Stimulated activated CD8-positive, alpha-beta memory T cell treated with anti-CD3 and anti-CD28 coated beads, Interleukin-7, amount 100 ng/mL, for 24 hours (primary cell): ENCODE measurements at places on chromosomes 4 and X.

DNA sequence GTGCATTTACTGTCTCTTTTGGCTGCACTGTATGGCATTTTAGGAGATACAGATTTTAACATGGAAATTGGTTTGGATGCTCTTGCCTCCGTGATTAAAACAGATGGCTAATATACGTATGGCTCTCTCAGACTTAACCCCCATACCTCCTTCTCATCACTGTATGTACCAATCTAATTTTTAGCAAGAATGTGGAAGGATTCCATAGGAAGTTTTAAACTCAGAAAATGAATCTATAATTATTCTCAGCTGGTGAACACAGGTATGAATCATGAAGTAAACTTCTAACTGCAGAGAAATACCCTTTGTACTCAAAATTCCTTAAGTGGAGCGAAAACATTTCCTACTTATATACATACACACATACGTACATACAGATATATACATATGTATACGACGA lies 210.5 kb upstream of the NEIL3 start:
- DNase-seq: no peak

GRCh38 chr4:138565576-138565975 lies 323.4 kb upstream of the SLC7A11 start:
- no peak for DNase-seq

GRCh38 chrX:9626379-9626778 lies 139.3 kb downstream of the GPR143 start:
- no peak for DNase-seq

- no peak for DNase-seq
Observed at GRCh38 chr4:82705169-82705927, 93.2 kb downstream of the SCD5 start.

DNA sequence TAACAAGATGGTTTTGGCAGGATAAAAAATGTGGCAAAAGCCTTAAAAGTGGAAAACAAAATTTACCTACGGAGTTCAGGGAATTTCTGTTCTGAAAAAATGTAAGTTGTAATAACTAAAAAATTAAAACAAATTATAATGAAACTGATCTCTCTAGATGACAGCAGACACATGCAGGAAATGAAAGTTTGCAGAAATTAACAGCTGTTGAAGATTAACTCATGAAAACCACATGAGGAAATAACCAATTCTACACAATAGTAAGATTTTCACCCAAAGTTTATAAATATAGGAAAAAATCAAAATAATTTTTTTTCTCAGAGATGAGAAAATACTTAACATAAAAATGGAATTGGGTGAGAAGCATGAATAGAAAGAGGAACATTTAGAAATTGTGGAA lies 47.5 kb upstream of the UGT2B15 start:
- no peak for DNase-seq

DNA sequence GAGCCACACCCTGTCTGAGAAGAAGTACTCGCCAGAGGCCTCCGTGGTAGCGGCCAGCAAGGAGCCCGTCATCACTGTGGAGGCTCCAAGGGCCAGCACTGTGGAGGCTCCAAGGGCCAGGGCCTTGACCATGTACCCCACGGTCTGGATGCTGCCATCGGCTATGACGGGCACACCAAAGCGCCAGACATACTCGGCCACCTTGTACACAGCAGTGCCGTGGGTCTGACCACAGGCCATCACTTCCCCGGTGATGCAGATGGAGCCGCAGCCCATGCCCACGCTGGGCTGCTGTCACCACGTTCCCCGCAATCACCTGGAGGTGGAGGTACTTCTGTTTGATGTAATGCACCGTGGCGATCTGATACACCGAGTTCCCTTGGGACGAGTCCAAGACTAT lies 377.7 kb upstream of the MAOA start:
- DNase-seq: no peak

- DNase-seq: no peak
Observed at GRCh38 chr4:78660559-78660958, 109.0 kb downstream of the ANXA3 start.

- no peak for DNase-seq
Observed at GRCh38 chr4:70619778-70620177, 8.8 kb upstream of the ENAM start.

DNA sequence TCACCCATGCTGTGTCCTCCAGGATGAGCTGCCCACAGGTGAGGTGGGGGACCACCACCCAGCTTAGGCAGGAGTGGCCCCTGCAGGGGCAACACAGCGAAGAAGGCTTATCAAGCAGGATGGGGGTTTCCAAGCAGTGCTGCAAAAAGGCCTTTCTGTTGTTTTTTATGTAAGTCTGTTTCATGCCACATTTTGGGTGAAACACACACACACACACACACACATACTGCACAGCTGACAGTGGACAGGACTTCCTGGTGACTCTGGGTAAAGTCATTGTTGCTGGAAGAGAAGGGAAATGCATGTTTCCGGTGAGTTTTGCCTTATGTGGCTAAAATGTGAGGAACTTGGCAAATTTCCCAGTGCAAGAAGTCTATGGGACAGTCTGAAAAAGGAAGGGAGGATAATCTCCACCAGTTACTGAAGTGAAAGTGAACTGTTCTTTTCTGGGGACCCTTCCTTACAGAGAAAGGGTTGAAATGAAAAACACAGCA lies 119.2 kb downstream of the IRF2 start:
- no peak for DNase-seq

DNA sequence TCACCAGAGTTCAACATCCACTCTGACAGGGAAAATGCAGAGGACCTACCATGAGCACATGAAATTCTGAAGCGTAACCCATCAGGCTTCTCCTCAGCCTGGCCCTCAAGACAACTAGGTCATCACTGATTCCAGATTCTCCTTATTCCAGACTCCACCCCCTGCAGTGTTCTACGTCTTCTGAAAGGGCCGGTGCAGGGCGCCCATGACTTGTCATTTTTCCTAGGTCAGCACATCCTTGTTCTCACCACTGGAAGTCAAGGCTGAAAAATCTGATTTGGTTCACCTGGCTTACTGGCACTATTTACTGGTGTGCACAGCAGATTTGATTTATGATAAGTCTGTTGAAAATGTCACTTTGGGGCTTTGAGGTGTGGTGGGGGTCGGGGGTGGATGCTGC lies 140.9 kb upstream of the KLF3 start:
- DNase-seq: no peak

- DNase-seq: no peak
Observed at GRCh38 chrX:16838202-16839066, 31.7 kb downstream of the RBBP7 start.

DNA sequence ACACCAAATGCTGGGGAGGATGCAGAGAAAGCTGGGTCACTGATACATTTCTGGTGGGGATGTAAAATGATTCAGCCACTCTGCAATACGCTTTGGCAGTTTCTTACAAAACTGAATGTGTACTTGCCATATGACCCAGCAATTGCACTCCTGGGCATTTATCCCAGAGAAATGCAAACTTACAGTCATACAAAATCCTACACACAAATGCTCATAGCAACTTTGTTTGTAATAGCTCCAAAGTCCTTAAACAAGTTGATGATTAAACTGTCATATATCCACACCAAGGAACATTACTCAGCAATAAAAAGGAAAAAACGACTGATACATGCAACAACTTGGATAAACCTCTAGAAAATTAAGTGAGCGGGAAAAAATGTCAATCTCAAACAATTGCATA lies 12.3 kb downstream of the MID1 start:
- no peak for DNase-seq

GRCh38 chr4:121227341-121227792 lies 63.2 kb upstream of the TNIP3 start:
- no peak for DNase-seq

- no peak for DNase-seq
Observed at GRCh38 chr4:95066050-95066449, 308.3 kb downstream of the BMPR1B start.

GRCh38 chrX:108097380-108097779 lies 5.8 kb downstream of the ATG4A start:
- DNase-seq: no peak

DNA sequence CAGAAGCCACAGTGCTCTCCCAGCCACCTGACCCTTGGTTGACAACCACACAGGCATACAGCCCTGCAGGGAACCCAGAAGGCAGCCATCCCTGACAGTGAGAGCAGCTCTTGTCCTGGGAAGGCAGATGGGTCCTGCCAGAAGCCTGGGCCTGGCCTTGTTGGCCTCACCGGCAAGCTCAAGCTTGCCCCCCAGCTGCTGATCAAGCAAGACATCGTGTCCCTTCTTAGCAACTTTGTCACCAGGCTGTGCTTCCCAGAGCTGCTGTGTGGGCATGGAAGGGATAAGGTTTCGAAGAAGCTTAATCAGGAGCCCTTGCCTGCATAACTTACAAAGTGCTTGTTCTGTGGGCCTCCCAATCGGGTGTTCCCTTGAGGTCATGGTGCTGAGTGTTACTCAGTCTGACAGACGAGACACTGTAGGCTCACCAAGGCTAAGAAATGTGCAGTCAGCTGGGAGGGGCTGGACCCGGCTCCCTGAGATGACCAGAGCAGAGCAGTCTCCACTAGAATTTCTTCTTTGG lies 6.8 kb upstream of the ABLIM2 start:
- no peak for DNase-seq

GRCh38 chrX:96407072-96407471 lies 277.6 kb upstream of the DIAPH2 start:
- DNase-seq: no peak

DNA sequence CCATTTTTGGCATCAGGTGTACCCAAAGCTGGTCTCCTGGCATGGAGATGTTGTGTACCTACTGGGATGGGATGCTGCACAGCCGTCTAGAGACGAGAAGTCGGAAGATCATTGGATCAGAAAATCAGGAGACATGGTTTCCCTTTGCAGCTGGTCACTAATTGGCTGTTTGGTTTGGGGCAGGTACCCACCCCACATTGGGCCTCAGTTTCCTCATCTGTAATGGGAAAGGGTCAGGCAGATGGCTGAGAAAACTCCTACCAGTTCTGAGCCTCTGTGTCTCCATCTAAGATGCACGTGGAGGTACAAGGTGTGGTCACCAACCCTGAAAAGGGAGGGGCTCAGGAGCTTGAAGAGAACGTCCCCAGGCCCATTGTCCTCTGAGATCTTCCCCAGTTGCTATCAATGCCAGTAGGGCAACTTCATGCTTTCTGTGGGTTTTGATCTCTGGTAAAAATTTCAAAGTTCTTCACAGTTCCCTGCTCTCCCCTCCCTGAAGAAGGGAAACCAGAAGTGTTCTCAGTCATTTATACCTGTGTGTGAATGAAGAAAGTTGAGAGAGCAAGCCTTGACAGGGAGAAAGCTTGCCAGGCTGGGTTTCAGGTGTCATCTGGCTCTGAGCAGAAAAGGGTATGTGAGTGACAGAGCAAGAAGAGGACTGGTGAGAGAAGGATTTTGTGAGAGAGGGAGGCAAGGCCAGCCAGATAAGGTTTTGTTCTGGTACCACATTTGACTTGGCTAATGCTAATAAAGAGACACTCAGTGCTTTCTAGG lies 15.1 kb downstream of the TSC22D3 start:
- no peak for DNase-seq

DNA sequence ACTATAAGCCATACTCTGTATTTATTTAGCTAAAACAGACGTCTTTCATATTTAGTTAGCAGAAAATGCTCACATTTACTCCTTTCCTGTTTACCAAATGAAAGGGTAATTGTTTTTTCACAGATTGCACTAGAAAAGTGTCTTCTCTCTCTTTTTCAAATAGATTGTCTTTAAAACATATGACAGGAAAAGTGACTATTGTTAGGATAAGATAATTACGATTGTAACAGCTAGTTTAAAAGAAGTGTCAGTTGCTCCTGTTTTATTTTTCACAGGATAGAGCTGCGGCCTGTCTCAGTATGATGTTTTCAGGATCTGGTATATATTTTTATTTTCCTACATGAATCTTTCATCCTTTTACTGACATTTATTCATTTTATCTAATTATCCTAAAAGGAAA lies 353.5 kb downstream of the FBXO8 start:
- DNase-seq: no peak

GRCh38 chr4:184695178-184695896 lies 38.6 kb downstream of the CENPU start:
- DNase-seq: no peak

DNA sequence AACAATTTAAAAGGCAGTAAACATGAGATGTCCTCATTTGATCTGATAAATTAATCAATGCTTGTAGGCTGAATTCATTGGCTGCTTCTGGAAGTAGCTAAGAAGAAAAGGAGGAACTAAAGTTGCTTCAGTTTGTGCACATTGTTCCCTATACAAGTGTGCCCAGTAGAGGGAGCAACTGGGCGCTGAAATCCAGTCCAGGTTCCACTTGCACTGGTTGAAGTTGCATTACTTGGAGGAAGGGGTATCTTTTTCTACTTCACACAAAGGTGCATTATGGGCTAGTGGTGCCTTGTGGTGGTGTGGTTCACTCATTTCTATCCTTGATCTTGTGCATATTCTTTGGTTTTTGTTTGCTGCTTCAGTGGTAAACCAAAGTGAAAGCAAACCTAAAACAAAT lies 67.9 kb upstream of the SOX3 start:
- no peak for DNase-seq

DNA sequence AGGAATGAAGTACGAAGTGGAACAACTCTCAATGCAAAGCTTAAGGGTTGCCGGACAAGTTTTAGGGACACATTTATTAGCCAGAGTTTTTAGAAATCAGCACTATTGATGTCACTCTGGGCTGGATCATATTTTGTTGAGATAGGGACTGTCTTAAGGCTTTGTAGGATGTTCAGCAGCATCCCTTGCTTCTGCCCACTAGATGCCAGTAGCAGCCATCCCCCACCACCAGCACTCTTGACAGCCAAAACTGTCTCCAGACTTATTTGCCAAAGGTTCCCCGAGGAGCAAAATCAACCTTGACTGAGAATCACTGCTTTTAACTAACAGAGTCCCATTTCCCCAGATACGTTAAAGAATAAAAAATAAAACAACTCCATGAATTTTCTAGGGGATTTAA lies 1497.3 kb downstream of the STIM2 start:
- no peak for DNase-seq

GRCh38 chr4:154497889-154498288 lies 6.3 kb upstream of the DCHS2 start:
- DNase-seq: no peak

- no peak for DNase-seq
Observed at GRCh38 chr4:150381609-150382008, 200.3 kb upstream of the MAB21L2 start.

GRCh38 chr4:85675076-85676049 lies 200.4 kb downstream of the ARHGAP24 start:
- DNase-seq: no peak

DNA sequence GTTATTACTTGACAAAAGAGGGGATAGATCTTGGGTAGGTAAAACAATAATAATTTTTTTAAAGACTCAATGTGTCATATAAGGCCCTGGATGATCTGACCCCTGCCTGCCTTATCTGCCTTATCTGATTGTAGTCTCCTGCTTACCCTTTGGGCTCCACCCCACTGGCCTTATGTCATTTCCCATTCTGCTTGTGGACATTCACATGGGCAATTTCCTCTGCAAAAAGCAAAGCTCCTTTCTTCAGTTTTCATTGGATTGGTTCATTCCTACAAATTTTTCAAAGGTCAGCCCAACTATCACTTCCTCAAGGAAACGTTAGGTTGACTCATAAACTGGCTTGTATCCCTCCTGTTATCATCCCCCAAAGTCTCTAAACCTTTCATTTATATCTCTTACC lies 15.7 kb upstream of the TET2 start:
- no peak for DNase-seq
